ENCODE measurements at places on chromosomes 3 and 15. TPM values are rescaled to one million over a fixed set of nuclear protein-coding genes. Genes with fewer than 3 reads are reported as not detected.

DNA sequence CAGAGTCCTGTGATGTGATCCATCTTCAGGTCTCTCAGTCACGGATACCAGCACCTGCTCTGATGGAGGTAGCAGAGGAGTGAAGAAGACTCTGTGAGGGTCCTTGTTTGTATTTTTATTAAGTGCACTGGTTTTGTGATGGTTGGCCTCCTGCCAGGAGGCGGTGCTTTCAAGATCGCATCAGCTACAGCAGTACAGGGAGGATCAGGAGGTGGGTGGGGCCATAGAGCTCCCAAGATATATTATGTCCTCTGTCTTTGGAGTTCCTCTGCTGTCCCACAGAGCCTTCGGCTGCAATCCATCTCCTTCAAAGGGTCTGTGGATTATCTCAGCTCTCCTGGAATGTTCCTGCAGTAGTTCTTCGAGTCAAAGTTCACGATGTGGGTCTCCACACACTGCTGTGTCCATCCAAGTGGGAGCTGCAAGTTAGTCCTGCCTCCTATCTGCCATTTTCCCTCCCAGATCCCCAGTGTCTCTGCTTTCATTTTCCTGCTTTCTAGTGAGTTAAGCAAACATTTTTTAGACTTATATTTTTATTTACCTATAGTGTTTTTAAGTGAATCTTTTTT, 54.7 kb downstream of the TM2D3 start:
- H3K27me3 ChIP-seq = peaks cover 9% of the 10 kb centered on the region
- H3K27ac ChIP-seq = no peak overlapping the region
- no peaks in the 10 kb centered on the region for H3K36me3 ChIP-seq
- H3K4me1 ChIP-seq = no peaks in the 10 kb centered on the region

DNA sequence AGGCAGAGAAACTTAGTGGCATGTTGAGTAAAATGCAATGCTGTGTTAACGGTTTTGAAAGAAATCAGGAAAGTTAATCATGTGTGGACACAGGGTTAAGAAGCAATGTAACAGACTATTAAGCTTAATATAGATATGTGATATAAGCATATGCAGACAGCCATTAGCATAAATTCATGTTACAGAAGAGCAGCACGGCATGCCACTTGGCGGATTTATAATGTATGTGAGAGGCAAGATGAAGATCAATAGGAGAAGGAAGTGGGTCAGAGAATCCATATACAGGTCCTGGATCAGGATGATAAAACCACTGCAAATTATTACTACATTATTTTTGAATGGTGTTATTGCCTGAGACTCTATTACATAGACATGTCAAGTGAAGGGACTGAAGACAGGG, 694.3 kb downstream of the MCTP2 start:
- no peak for DNase-seq
- H3K4me3 ChIP-seq = no peak overlapping the region
- no peaks in the 10 kb centered on the region for H3K27me3 ChIP-seq
- H3K4me1 ChIP-seq = no peaks in the 10 kb centered on the region

GRCh38 chr3:17013050-17013449, 128.3 kb downstream of the PLCL2 start:
- no peak overlapping the region for H3K4me3 ChIP-seq
- no peaks in the 10 kb centered on the region for H3K36me3 ChIP-seq
- DNase-seq = no peak
- no peaks in the 10 kb centered on the region for H3K4me1 ChIP-seq

- no peaks in the 10 kb centered on the region for H3K27me3 ChIP-seq
- no peak overlapping the region for H3K27ac ChIP-seq
- no peaks in the 10 kb centered on the region for H3K36me3 ChIP-seq
- H3K4me1 ChIP-seq = 0 out of 2 replicates have a peak, but pooled peaks cover 2% of the 10 kb centered on the region
- DNase-seq = no peak
- no peak overlapping the region for H3K4me3 ChIP-seq
Measured at GRCh38 chr15:73717802-73718201, 33.6 kb downstream of the CD276 start.

DNA sequence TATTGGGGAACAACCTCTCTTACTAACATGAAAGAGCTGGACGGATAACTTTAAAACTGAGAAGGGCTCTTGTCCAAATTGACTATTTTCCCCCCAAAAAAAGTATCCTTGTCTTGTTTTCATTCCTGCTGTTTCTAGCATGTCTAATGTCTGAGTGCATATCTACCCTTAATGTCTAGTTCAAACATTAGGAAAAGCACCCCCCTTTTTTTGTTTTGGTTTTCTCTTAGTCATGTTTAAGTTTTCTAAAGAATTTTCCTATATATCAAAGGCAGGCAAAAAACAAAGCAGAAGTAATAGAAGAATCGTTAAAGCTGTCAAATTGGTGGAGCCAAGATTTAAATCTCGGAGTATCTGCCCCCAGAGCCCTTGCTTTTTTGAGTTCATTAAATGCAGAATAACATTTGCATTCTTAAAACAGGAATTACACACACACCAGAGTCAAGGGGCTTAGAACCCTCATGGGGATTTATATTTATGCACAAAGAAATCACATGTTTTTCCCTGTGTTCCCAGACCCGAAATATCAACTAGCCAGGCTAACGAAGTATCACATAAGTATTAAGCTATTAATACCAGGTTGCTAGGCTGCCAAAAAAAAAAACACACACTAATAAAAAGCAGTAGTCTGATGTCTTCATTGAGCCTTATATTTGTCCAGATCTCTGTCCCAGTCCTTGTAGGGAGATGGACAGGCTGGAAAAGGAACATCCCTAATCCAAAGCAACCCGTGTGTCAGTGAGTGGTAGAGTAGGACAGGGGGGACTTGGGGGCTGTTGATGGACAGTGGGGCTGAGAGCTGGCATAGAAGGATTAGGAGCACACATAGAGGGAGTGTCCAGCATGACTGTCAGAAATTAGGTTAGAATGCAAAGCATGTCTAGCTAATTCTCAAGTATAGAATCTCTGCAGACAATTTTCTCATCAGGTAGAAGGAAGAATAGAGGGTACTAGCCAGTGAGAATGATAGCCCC, 103.6 kb upstream of the BFSP2 start:
- no peaks in the 10 kb centered on the region for H3K36me3 ChIP-seq
- H3K27me3 ChIP-seq = peaks cover 2% of the 10 kb centered on the region
- peaks cover 3% of the 10 kb centered on the region for H3K4me1 ChIP-seq
- H3K4me3 ChIP-seq = no peak overlapping the region
- DNase-seq = no peak
- H3K27ac ChIP-seq = no peak overlapping the region

Gene PLA1A
- total RNA-seq = not detected

GRCh38 chr15:37038716-37039106, 61.6 kb downstream of the MEIS2 start:
- no peaks in the 10 kb centered on the region for H3K36me3 ChIP-seq
- DNase-seq = no peak
- 0 out of 2 replicates have a peak, but pooled peaks cover 3% of the 10 kb centered on the region for H3K4me1 ChIP-seq
- H3K27ac ChIP-seq = no peak overlapping the region
- H3K27me3 ChIP-seq = no peaks in the 10 kb centered on the region
- no peak overlapping the region for H3K4me3 ChIP-seq

Gene LRRC2
- not detected for total RNA-seq

Gene WDR93
- 0.18 TPM for total RNA-seq

DNA sequence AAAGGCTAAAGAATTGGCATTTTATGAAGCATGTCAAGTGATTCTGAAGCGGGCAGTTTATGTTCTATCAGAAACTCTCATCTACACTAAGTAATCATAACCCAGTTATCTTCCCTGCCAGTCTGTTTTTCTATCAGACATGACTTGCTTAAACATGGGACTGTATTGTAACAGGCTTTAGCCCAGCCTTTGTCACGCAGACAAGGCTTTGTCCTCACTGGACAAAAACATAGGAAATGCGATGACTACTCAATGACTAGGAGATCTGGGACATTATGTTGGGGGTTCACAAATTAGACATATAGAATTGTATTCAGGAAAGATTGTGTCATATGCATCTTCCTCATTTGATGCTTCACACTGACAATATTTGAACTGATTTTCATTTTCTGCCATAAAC, 115.5 kb downstream of the GADL1 start:
- no peaks in the 10 kb centered on the region for H3K36me3 ChIP-seq
- no peak overlapping the region for H3K4me3 ChIP-seq
- no peaks in the 10 kb centered on the region for H3K27me3 ChIP-seq
- H3K27ac ChIP-seq = no peak overlapping the region
- no peak for DNase-seq

GRCh38 chr15:31453558-31454318, 127.1 kb downstream of the KLF13 start:
- H3K36me3 ChIP-seq = no peaks in the 10 kb centered on the region
- H3K27ac ChIP-seq = no peak overlapping the region
- no peak overlapping the region for H3K4me3 ChIP-seq
- DNase-seq = no peak
- no peaks in the 10 kb centered on the region for H3K27me3 ChIP-seq

Gene CHRNA3
- total RNA-seq = 0.31 TPM

Gene ASB14
- not detected for total RNA-seq

Gene PP2D1
- not detected for total RNA-seq

DNA sequence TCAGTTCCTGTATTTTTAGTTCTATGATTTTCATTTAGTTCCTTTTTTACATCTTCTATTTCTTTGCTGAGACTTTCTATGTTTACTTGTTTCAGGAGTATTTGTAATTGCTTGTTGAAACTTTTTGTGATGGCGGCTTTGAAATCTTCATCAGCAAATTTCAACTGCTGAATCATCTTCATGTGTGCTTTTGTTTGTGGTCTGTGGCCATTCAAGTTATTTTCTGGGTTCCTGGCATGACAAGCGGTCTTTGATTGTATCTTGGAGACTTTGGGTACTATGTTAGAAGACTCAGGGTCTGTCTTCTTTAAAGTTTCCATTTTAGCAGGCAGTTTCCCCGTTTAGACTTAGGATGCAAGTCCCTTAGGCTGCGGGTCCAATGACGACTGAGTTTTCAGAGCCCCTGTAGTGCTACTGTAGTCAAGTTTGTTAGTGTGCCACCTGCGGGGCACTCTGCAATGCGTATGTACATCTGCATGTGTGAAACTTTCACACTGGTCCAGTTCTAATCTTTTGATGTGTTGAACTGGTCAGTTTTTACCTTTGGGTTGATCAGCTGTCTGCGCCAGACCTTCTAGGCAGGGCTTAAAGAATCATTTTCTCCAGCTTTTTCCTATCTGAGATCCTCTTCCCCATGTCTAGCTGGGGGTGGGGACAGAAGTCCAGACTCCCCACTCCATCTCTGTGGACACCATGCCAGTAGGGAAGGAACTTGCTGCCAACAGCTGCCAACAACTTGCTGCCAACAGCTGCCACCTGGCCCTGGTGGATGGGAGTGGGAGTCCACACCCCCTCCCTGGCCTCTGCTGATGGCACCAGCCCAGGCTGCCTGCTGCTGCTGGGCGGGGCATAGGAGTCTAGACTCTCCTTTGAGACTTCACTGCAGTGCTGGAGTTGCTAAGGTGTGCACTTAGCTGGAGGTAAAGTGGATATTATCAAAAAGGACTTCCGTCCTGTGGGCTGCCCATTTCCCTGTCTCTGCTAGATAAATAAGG, 190.9 kb downstream of the TJP1 start:
- no peaks in the 10 kb centered on the region for H3K36me3 ChIP-seq
- H3K4me3 ChIP-seq = no peak overlapping the region
- no peak overlapping the region for H3K27ac ChIP-seq
- H3K4me1 ChIP-seq = no peaks in the 10 kb centered on the region
- DNase-seq = no peak

Gene UNC45A
- 84.4 TPM for total RNA-seq

GRCh38 chr3:195809796-195810454, 1.8 kb downstream of the MUC4 start:
- no peaks in the 10 kb centered on the region for H3K4me1 ChIP-seq
- DNase-seq = no peak
- no peaks in the 10 kb centered on the region for H3K27me3 ChIP-seq
- no peaks in the 10 kb centered on the region for H3K36me3 ChIP-seq

DNA sequence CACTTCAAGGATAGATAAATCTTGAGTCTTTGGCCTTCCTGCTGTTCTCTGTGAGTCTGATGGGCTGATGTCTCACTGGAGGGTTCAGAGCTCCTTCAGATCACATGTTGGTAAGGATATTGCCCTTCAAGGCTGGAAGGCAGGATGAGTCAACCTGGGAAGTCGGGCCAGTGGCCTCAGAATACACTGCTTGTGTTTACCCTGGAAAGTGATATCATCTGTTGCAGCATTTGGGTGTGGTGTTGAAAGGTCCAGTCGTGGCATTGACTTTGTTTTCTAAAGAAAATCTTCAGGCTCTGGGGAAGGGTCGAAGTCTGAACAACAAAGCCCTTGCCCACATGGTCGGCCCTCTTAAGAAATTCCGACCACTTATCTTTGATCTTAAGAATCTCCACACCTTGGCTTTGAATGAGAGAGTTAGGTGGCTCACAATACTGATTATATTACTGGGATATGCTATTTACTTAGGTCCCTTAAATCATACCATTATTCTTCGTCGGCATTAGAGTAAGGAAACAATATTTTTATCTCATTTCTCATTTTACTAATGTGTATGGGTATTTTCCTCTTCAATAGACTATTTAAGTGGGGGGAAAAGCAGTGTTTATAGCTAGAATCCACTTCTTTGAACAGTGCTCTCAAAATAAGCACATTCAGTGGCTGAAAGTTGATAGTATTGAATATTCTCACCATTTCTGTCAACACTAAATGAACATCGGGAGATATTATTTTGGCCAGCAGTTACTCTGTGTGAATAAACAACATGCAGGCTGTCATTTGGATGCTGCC, 303.9 kb upstream of the RASGRP1 start:
- peak; percentile 87 for DNase-seq
- no peak overlapping the region for H3K4me3 ChIP-seq
- no peaks in the 10 kb centered on the region for H3K36me3 ChIP-seq
- no peak overlapping the region for H3K27ac ChIP-seq
- no peaks in the 10 kb centered on the region for H3K27me3 ChIP-seq

Gene CACNA1D
- 23.0 TPM for total RNA-seq

Gene ITIH1
- 0.31 TPM for total RNA-seq

Gene RBSN
- total RNA-seq = 13.6 TPM

GRCh38 chr3:480070-480469, 283.5 kb downstream of the CHL1 start:
- no peaks in the 10 kb centered on the region for H3K4me1 ChIP-seq
- no peak for DNase-seq
- no peak overlapping the region for H3K4me3 ChIP-seq
- no peaks in the 10 kb centered on the region for H3K36me3 ChIP-seq
- no peaks in the 10 kb centered on the region for H3K27me3 ChIP-seq

DNA sequence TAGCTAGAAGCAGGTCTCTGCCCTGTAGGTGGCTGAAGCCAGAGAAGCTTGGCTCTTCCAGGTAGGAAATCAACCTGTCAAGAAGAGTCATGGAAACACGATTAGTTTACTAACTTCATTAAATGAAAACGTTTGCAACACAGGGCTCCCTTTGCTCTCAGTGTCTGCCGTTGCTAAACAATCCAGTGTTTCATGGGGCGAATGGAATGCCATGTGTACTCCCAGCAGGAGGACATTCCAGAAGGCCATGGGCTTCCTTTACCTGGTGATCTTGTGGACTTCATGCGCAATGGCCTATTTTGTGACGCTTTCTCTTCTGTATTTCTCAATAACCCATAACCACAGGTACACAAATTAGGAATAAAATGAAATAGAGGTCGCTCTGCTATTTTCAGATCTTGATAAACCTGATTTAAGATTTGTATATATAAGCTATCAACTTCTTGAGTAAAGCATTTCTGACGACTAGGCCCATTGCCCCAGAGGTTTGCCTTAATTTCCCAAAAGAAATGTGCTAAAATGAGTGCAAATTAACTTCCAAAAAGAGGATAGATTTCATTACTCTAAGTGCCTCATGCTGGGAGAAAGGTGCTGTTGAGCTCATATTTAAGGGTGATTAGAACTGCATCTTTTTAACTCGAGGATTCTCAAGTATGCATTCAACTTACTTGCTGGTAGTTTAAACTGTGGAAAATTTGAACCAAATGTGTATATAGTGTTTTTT, 171.0 kb downstream of the EPHA3 start:
- H3K27ac ChIP-seq = no peak overlapping the region
- no peaks in the 10 kb centered on the region for H3K4me1 ChIP-seq
- H3K27me3 ChIP-seq = no peaks in the 10 kb centered on the region
- no peak overlapping the region for H3K4me3 ChIP-seq
- DNase-seq = no peak
- no peaks in the 10 kb centered on the region for H3K36me3 ChIP-seq

Measured in Panc1 (cell line).